DND-41 (cell line): ENCODE measurements at places on chromosomes 5 and 9.

GRCh38 chr9:93086447-93087224 is 9.4 kb upstream of the CARD19 start:
- DNase-seq, result no peak

- DNase-seq, result no peak
Observed at GRCh38 chr5:77993141-77993854, 217.2 kb upstream of the TBCA start.

DNA sequence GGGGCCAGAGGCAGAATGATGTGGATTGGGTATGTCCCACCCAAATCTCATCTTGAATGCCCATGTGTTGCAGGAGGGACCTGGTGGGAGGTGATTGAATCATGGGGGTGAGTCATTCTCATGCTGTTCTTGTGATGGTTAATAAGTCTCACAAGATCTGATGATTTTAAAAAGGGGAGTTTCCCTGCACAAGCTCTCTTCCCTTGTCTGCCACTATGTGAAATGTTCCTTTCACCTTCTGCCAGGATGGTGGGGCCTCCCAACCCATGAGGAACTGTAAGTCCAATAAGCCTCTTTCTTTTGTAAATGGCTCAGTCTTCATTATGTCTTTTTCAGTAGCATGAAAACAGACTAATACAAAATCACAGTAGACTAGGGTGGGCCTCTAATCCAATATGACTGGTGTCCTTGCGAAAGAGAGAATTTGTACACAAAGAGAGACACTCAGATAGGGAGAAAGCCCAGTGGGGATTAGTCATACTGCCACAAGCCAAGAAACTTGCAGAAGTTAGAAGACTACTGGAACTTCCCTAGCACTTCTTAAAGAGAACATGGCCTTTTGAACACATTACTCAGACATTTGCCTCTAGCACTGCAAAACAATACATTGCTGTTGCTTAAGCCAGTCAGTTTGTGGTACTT is 68.4 kb downstream of the ANXA1 start:
- no peak for DNase-seq

GRCh38 chr5:126640866-126641265 is 40.1 kb downstream of the PHAX start:
- DNase-seq, result no peak

- DNase-seq, result no peak
Observed at GRCh38 chr9:100191264-100191663, 92.2 kb downstream of the INVS start.
